ENCODE measurements at places on chromosomes 2 and 18.

GRCh38 chr18:61973273-61974115 lies 80.7 kb upstream of the RNF152 start:
- DNase-seq, result no peak

GRCh38 chr2:104849618-104850141 lies 4.2 kb upstream of the POU3F3 start:
- peak; percentile 60 for DNase-seq

DNA sequence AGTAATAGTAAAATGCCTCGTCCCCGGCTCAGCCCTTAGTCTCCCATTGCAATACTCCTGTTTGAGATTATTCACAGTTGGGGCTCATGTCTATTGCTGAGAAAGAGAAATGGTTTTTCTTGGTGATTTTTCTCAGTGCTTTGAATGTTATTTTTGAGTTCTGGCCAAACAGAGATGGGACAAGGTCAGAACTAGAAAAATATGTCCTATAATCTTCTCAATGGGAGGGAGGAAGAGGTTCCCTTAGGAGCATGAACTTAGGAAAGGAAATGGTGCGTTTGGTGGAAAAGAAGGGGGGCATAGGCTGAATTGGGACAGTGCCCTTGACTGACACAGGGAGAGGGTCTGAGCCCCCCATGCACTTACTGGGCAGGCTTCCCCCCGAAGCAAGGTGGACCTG lies 133.8 kb downstream of the AGAP1 start:
- no peak for DNase-seq

DNA sequence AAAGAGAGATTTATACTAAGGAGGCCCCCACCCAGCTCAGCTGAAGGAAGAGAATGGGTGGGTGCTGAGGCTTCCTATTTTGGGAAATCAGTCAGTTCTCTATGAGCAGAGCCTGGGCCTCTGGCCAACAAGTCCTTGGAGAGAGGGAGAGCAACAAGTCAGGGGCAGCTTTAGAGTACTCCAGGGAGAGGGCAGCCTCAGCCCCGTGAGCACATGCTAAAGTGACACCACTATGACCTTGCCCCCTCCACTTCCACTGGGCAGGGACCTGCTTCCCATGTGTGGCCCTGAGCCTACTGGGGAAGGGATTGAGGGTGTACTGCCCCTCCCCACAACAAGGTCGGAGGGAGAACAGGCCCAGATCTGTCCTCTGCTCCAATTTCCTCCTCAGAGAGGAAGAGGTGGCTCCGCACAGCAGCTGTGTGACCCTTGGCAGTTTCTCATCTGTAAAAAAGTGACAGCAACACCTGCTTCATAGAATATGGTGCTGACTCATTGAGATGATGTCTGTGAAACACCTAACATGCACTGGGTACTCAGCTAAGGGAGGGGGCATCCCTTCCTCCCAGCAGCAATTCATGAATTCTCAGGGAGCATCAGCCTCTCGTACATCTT lies 72.9 kb downstream of the CLHC1 start:
- no peak for DNase-seq

GRCh38 chr2:2851806-2852777 lies 521.0 kb upstream of the MYT1L start:
- no peak for DNase-seq

GRCh38 chr2:42123426-42123825 lies 45.7 kb upstream of the EML4 start:
- DNase-seq, result no peak

All from CD4-positive, alpha-beta T cell treated with Interleukin-1 beta for 1 hour (primary cell).